ENCODE measurements at places on chromosomes 6 and 20. TPM values are rescaled to one million over a fixed set of nuclear protein-coding genes. Genes with fewer than 3 reads are reported as not detected.

CLIC5 gene
- not detected for total RNA-seq

DNA sequence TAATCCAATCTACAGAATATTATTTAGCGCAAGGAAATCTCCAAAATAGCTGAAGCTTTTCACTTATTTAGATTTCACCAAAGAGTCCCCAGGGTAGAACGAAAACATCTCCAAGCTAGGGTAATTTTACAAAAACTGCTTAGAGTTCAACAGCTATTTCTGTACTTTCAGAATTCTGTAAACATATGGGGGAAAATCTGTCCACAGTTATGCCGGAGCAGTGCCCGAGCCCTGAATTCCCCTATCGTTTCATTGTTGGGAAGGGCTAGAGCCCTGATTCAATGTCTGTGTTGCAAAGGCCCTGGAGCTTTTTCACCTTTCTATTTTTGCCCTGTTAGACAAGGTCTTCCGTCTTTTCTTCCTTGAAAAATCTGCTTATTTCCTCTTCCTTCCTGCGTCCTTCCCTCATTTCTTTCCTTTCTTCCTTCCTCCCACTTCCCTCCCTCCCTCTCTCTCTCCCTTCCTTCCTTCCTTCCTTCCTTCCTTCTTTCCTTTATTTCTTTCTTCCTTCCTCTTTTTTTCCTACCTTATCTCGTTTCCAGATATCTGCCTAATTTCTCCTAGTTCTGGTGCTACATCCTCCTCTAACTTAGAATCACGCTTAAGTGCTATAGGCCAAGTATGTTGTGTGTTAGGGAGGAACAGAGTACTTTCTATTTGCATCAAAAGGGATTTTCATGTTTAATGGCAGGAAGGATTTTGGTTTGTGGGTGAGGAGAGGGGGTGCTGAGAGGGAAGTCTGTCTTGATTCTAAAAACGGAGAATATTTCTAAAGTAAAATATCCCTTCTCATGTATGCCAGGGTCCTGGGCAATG, 122.5 kb upstream of the BMP2 start:
- no peaks in the 10 kb centered on the region for H3K27me3 ChIP-seq
- DNase-seq, result no peak
- no peaks in the 10 kb centered on the region for H3K36me3 ChIP-seq
- H3K4me3 ChIP-seq, result no peak overlapping the region
- no peak overlapping the region for H3K27ac ChIP-seq

- H3K36me3 ChIP-seq, result no peaks in the 10 kb centered on the region
- no peak overlapping the region for H3K4me3 ChIP-seq
Observed at GRCh38 chr20:60819511-60819910, 432.6 kb upstream of the CDH4 start.

GRCh38 chr6:43827898-43828297, 57.9 kb downstream of the VEGFA start:
- no peak overlapping the region for H3K4me3 ChIP-seq
- no peaks in the 10 kb centered on the region for H3K36me3 ChIP-seq
- no peak for DNase-seq
- peaks cover 20% of the 10 kb centered on the region for H3K4me1 ChIP-seq
- no peaks in the 10 kb centered on the region for H3K27me3 ChIP-seq
- no peak overlapping the region for H3K27ac ChIP-seq

GRCh38 chr6:120348926-120349325, 985.4 kb downstream of the TBC1D32 start:
- no peaks in the 10 kb centered on the region for H3K36me3 ChIP-seq
- H3K27ac ChIP-seq, result no peak overlapping the region
- DNase-seq, result no peak
- no peaks in the 10 kb centered on the region for H3K27me3 ChIP-seq
- H3K4me1 ChIP-seq, result no peaks in the 10 kb centered on the region

Data from neural progenitor cell (in vitro differentiated cells).